ENCODE measurements at places on chromosomes 7 and 10.

- no peak for DNase-seq
These were observed 527 bp upstream of the BCAP29 start for GRCh38 chr7:107579554-107579884.

DNA sequence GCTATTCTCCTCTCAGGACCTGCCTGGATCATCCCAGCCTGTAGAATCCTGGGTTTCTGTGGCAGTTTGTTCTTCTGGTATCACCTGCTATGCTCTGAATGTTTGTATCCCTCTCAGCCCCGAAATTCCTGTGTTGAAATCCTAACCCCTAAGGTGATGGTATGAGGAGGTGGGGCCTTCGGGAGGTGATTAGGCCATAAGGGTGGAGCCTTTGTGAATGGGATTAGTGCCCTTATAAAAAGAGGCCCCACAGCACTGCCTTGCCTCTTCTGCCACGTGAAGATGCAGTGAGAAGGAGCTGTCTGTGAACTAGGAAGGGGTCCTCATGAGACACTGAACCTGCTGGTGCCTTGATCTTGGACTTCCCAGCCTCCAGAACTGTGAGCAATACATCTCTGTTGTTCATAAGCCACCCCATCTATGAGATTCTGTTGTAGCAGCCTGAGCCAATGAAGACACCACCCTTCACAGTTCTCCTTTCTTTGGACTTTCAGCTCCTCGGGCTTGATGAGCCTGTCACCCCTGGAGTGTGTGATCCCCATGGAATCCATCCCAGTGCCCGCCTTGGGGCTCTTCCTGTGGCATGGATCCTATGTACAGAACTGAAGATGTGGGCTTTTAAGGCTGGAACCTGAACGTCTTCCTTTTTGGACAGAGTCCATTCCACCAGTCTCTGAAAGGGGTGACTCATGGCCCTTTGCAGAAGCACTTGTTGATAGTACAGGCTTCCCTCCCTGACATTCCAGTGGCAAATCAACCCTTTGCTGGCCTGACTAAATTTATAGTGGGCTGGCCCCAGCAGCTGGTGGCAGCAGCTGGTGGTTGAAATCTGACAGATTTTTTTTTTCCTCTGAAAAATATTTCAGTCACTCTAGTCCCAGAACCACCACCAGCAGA is 138.0 kb downstream of the TACC2 start:
- no peak for DNase-seq

DNA sequence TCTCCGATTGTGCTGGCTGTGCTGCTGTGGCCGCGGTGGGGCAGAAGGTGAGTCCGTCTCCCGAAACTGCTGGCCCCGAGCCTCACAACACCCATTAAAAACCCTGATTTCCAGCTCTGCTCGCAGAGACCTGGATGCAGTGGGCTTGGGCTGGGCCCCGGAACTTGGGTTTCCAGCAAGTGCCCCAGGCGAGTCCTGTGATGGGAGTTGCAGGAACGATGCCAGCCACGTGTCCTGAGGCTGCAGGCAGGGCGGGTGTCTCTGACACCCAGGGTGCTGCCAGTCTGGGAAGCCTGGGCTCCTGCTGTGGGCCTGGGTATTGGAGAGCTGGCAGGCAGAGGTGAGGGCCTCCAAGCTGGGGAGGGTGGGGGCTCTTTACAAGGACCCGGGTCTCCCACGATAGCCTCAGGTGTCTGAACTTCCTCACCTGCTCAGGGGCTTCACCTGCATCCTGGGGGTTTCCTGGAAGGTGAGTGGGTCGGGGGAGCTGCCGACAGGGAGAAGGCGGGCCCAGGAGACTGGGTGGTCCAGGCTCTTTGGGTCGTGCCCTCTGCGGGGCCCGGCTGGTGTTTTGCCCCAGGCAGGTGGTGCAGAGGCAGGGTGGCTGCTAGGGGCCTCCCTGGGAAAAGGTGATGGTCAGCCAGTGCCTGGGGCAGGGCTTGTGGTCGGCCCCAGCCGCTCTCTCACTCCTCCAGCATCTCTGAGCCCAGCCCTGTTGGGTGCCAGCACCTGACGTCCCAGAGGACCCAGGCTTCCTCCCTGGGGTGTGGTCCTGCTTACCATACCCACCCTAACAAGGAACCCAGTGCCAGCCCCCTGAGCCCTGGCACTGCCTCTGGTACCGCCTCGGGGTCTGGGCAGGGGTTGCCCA is 180.3 kb downstream of the DNAJB6 start:
- no peak for DNase-seq

DNA sequence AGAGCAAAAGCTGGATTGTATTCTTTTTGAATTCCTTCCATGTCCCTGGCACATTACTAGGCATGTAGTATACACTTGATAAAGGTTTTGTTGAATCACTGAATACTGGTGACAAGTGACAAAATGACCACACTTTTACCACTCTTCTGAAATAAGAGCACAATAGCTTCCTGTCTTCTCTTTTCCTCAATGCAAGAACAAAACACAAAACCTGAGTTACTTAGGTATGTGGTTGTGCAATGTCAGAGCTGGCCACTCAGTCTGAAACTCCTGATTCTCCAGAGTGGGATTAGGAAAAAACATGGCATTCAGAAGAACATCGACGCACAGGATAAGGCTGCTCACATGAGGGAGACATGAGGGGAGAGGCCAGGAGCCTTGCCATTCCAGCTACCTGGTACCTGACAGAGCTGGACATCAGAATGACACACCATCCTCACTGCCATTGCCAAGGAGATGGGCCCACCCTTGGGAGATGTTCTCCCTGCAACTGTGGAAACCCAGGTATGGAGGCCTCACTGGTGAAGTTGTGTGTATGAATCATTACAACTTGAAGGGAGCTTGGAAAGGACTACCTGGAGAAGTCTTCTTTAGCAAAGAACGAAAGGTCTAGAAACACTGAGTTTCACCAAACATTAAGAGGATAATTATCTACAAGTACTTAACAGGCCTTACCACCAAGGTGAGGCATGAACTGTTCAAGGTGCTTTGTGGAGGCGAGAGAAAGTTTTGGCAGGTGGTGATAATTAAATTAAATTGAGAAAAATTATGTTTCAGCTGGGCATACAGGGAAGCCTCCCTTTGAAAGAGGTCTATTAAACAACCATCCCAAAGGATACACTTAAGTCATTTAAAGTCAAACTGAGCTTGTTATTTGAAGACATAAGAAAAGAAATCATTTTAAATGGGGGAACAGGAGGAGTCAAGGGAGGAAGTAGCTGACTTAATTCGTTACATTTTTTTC is 246.5 kb upstream of the AOAH start:
- DNase-seq: no peak

- DNase-seq: no peak
These were observed 261.4 kb upstream of the HABP2 start for GRCh38 chr10:113291413-113291812.

DNA sequence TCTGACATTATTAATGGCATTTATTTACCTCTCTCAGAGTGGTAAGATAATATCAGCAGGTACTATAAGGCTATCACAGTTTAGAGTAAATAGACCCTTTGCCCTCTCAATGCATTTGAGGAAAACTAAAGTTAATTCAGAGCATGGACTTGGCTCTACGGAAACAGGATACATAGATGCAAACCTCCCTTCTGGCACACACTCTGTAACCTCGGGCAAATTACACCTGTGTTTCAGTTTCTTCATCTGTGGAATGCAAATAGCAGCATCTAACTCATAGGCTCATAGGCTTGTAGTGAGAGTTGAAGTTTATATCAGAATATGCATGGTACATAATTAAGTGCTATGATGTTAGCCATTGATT is 5.6 kb downstream of the RAPGEF5 start:
- no peak for DNase-seq

GRCh38 chr7:127828843-127829500 is 177.0 kb downstream of the SND1 start:
- DNase-seq: no peak

- DNase-seq: no peak
These were observed 350.9 kb upstream of the NPVF start for GRCh38 chr7:25578991-25579777.

- DNase-seq: peak; percentile 80
These were observed 1.5 kb downstream of the IL15RA start for GRCh38 chr10:5975641-5976473.

DNA sequence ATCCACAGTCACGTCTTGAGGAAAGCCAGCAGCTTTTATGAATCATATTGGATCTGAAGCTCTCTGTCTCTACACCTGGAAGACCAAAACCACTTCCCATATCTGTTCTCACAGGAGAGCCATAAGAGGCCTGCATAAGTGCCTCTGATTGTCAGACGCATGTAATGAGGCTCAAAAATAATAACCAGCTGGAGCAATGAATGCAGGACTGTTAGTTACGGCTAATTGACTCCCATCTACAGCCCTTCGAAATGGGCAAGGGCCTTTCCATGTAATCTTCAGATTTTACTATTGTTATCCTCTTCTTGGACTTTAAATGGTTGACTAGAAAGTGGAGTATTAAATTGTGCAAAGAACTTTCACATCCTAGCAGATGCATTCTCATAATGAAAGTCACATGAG is 4.4 kb upstream of the SEMA3C start:
- no peak for DNase-seq

DNA sequence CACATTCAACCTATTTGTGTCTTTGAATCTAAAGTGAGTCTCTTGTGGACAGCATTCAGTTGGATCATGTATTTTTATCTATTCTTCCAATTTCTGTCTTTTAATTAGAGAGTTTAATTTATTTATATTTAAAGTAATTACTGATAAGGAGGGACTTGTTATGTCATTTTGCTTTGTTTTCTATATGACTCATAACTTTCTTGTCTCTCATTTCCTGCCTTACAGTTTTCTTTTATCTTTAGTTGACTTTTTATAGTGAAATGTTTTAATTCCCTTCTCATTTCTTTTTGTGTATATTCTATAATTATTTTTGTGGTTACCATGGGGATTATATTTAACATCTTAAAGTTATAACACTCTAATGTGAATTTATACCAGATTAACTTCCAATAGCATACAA is 7.3 kb upstream of the ZNF518A start:
- DNase-seq: no peak

DNA sequence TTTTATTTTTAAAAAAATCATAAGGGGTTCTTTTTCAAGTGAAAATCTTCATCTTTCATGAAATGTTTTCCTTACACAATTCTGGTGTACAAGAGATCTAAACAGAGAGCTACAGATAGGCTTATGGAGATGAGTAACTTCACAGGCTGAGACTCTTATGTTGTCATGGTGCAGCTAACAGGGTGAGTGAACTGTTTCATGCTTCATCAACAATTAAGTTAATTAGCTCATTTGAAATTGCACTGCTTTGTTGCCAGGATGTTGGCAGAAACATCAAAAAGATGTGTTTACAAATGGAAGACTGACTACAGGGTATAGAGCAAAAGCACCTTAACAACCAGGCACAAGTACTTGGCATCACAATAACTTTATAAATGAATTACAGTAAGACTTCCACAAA is 230.8 kb downstream of the FOXP2 start:
- DNase-seq: no peak

GRCh38 chr7:110412614-110413013 is 678.3 kb upstream of the LRRN3 start:
- DNase-seq: no peak

DNA sequence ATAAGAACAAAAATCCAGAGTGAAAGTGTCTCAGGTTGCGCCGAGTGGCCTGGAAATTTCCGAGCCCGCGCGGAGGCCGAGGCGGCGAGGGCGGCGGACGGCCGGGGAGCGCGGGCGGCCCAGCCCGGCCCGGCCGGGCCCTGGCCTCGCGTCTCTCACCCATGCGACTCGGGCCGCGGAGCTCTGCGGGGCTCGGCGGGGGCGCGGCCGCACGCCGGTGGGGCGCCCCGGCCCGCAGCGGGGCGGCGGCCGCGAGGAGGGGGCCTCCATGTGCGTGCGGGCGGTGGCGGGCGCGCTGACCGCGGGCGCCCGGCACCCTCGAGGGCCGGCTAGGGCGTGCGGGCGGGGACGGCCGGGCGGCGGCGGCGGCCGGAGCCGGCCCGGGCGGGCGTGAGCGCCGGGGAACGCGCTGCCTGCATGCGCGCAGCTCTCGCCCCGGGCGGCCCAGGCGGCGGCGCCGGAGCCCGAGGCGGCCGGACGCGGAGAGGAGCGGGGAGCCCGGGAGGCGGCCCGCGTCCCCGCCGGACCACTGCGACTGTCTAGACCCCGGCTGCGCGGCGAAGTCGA is 302 bp upstream of the EN2 start:
- DNase-seq: no peak

DNA sequence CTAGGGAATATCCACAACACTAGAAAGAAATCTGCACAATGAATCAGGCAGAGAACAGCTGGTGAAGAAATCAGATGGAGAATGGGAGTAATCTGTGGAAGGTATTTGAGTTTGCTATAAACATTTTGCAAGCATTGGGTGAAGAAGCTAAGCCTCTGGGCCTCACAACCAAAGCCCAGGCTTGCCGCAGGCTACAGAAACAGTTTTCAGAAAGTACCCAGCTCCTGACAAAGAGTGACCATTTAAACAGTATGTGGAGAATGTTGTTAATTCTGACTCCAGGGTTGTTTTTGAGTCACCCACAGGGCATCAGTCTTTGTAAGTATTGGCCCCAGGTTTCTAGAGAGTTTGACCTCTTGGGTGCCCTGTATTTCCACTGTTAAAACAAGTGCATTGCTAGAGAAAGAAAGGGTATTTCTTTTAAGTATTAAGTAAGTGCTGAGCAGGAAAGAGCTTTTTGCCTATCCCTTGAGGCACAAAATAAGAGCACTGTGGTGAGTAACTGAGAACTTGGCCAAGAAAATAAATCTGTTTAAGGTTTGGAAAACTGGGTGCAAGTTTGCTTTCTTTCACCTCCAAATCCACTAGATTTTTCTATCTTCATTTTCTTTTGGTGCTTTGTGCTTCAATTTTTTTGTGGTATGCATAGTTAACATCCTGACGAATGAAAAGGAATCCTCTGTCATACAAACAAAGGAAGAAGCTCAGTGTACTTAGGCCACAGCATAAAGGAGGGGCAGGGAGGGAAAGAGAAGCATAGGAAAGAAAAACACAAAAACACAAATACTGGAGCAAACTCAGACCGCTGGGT is 691.8 kb downstream of the SUGCT start:
- DNase-seq: no peak

DNA sequence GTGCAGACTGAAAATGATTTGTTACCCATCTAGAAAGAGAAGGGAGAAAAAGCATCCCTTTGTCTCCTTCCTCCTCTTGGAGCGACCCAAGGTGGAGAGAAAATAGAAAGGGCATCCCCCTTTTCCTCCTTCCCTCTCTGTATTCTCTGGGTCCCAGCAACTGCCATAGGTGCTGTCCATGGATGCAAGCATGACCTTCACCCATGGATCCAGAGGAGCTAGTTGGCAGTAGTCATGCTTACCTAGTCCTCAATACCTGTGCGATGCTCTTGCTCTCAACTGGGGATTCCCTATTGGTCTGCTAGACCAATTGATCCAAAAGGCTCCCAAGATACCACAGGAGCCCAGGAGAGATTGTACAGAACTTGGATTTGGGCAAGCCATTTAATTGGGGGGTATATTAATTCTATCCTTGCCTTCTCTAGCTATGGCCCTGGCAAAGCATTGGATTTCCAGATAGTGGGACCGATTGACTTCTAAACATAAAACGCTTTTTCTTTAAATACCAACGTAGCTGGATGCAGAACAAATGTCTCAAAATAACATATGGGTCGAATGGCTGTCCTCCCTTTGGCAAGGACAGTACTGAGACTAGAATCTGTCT is 547.8 kb upstream of the IGFBP3 start:
- DNase-seq: no peak

GRCh38 chr10:78768876-78769275 is 299.9 kb upstream of the ZMIZ1 start:
- no peak for DNase-seq

- DNase-seq: no peak
These were observed 928.5 kb upstream of the KCND2 start for GRCh38 chr7:119344466-119344865.
